ENCODE measurements at places on chromosomes 12 and 14.

DNA sequence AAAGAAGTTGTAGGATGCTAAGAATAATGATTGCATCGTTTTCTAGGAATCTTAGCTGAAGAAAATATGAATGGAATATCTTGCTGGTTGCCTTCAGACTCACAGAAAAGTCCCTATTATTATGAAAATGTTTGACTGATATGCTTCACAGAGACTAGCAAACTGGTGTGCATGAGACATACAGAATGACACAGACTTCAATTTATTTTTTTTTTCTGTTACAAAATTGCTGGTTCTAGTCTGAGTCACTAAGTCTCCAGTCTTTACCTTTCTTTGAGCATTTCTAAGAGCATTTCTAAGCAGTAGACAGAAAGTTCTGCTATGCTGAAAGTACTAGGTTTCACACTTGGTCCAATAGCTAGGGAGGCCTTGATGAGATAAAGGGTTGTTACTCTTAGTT is 377.6 kb upstream of the ATP2B1 start:
- DNase-seq: peak; percentile 61

GRCh38 chr12:113328368-113328889 is 6.5 kb downstream of the SLC8B1 start:
- no peak for DNase-seq

- peak; percentile 74 for DNase-seq
Observed at GRCh38 chr12:94690198-94690771, 39.9 kb upstream of the TMCC3 start.

- no peak for DNase-seq
Observed at GRCh38 chr12:119547001-119547400, 46.6 kb upstream of the TMEM233 start.

- no peak for DNase-seq
Observed at GRCh38 chr14:47524524-47524923, 150.9 kb downstream of the MDGA2 start.

DNA sequence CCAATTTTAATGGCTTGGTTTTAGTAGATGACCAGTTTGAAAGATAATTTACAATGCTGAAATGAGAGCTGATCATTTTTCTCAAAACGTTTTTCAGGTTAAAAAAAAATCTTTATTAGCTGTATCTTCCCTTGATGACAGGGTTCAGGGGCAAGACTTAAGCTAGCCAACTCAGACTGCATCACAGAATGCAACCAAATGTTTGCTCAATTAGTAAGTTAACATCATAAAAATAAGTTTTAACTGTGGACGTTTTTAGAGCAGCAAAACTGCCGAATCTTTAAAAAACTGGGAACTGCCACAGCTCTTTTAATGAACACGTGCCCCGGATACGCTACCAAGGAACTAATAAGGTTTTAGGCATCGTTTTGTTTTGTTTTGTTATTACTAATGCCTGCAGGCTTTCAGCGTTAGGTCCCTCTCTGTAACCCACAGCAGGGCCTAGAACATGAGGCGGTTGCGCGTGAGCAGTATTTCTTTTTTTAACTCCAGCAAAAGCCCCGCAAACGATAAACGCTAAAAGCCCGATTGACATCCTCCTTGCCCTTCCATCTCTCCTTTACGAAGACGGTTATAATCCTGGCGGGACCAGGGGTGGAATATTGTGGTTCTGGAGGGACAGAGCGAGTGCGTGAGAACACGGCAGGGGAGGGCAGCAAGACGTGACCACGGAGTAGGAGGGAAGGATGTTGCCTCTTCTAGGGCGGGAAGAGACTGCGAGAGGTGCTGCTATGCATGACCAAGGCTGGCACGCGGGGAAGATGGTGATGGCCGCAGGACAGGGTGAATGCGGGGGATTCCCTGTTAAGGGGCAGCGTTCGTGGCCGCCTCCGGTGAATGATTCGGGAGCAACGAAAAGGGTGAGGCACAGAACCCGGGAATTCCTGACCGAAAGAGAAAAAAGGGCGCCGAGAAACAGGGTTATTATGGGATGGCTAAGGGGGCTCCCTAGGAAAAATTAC is 652 bp downstream of the SUPT16H start:
- peak; percentile 43 for DNase-seq

DNA sequence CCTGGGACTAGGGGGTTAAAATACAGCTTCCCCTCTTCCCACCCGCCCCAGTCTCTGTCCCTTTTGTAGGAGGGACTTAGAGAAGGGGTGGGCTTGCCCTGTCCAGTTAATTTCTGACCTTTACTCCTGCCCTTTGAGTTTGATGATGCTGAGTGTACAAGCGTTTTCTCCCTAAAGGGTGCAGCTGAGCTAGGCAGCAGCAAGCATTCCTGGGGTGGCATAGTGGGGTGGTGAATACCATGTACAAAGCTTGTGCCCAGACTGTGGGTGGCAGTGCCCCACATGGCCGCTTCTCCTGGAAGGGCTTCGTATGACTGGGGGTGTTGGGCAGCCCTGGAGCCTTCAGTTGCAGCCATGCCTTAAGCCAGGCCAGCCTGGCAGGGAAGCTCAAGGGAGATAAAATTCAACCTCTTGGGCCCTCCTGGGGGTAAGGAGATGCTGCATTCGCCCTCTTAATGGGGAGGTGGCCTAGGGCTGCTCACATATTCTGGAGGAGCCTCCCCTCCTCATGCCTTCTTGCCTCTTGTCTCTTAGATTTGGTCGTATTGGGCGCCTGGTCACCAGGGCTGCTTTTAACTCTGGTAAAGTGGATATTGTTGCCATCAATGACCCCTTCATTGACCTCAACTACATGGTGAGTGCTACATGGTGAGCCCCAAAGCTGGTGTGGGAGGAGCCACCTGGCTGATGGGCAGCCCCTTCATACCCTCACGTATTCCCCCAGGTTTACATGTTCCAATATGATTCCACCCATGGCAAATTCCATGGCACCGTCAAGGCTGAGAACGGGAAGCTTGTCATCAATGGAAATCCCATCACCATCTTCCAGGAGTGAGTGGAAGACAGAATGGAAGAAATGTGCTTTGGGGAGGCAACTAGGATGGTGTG is 1.9 kb downstream of the GAPDH start:
- DNase-seq: no peak

GRCh38 chr12:116594325-116595038 is 35.3 kb downstream of the MAP1LC3B2 start:
- peak; percentile 93 for DNase-seq

- no peak for DNase-seq
Observed at GRCh38 chr12:83954956-83955601, 957.5 kb downstream of the SLC6A15 start.

GRCh38 chr12:47085815-47086252 is 6.1 kb upstream of the AMIGO2 start:
- DNase-seq: peak; percentile 62

DNA sequence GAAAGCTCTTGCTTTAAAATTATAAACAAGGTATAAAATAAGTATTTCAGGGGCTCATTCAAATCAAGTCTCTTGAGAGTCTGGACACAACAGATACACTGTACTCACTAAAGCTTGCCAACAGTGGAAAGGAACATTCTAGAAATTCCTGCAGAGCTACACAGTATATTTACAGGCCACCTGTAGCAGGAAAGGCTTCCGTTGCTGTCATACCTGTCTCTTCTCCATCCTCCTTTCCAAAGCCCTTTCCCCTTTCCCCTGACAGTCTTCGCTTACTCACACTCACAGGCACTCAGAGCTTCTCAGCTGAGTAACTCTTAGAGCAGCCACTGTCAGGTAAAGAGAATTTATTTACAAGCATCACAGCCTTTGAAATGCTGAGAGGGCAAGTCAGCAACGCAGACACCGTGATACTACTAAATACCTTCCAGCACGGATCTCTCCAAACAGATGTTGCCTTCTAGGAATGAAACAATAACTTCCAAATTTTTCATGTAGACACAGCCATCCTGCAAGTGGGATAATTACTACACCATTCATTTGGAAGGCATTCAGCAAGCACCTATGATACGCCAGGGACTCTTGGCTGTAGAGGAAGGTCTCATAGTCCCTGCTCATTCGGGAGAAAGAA is 167.9 kb downstream of the FOXN3 start:
- no peak for DNase-seq

- peak; percentile 40 for DNase-seq
Observed at GRCh38 chr12:64006211-64006825, 161.8 kb downstream of the SRGAP1 start.

DNA sequence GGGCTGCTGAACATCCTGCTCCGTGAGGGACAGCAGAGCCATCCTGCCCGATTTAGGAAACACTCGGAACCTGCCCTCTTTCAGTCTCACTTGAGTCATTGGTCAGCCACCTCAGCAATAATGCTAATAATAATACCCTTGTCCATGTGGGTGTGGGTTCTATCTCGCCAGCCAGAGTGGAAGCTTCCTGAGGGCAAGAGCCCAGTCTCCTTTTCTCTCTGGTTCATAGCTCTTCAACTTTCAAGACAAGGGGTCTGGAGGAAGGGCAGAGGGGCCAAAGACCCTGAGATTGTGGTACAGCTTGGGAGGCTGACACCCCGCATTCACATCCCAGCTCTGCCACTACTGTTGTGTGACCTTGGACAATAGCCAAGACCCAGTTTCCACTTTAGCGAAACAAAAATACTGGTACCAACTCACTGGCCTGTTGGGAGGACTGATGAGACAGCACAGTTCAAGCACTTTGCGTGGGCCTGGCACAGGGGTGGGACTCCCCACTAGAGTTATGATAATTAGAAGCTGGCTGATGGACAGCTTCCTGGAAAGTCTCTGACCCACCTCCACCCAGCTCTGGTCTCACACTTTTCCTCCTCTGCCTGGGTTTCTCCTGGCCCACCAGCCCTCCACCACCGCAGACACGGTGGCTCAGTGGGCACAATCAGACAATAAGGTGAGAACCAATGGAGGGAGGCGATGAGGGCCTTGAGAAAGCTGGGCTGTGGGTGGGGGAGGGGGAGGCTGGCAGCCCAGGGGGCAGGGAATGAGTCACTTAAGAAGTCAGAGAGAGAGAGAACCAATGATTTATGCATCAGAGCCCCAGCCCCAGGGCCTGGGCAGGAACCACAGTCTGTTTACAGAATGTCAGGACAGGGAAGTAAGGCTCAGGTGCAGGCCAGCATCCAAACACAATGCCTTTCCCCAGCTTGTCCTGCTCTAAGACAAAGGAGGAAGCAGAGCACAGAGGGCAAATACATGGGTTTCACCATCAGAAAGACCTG is 9.6 kb downstream of the FAIM2 start:
- no peak for DNase-seq

DNA sequence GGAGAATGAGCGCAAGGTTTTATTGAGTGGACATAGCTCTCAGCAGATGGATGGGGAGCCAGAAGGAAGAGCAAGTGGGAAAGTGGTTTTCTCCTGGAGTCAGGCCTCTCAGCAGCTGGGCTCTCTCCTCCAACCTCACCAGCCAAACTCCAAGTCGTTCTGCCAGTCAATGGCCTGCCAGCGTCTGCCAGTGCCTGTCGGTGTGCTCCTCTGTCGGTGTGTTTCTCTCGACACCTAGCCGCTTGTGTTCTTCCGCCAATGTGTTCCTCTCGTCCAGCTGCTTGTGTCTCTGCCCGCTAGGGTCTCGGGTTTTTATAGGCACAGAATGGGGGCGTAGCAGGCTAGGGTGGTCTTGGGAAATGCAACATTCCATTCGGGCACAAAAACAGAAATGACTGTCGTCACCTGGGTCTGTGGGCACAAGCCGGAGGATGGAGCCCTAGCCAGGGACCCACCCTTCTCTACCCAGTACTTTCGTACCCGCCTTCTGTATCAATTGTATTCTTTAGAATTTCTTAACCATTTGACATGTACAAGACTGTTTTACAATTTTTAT is 1365.4 kb downstream of the FSCB start:
- DNase-seq: no peak

GRCh38 chr12:107558816-107559382 is 126.7 kb upstream of the PWP1 start:
- no peak for DNase-seq

DNA sequence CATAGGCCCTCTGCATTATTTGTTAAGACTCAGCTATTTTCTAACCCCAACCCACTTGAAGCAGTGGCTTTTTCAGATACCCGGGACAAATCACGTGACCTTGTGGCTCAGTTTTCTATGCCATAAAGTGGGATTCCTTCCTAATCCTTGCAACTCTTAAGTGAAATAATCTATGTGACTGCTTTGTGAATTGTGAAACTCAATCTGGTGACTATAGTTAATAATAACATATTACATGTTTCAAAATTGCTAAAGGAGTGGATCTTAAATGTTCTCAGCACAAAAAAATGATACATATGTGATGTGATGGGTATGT is 17.3 kb downstream of the EML1 start:
- no peak for DNase-seq

- DNase-seq: no peak
Observed at GRCh38 chr14:99213527-99213971, 58.4 kb downstream of the BCL11B start.

- DNase-seq: peak; percentile 18
Observed at GRCh38 chr12:108340037-108340436, 926 bp upstream of the CMKLR1 start.

- DNase-seq: peak; percentile 45
Observed at GRCh38 chr12:32486158-32486557, 86.8 kb downstream of the FGD4 start.

DNA sequence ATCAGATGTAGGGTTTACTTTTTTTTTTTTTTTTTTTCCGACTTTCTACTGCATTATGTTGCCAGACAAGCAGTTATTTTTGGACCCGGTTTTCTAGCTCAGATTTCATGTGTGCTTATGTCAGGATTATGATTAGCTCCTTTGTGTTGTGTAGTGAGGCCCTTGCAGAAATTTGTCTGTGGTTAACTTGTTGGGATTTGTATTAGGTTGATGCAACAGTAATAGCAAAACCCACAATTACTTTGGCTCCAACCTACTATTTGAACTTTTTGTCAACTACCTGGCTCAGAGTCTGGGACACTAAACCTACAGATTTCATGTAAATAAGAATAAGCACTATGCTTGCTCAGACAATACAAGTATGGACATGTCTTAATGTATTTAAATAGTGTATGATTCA is 44.1 kb upstream of the KCNJ8 start:
- DNase-seq: no peak

DNA sequence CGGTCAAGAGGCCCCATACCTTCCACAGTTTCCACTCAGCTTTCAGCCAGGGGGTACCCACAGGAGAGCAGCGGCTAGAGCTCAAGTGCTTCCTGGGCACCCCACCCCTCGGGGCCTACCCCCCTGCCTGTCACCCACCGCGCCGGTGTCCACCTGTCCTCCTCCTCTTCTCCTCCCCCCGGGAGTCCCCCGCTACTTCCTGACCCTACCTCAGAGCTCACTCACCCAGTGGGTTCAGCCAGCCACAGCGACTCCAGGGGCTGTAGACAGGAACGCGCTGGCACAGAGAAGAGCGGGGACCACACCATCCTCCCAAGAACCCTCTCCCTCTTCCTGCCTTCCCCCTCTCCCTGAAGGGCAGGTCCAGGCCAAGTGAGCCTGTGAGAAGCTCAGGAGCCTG is 123.0 kb downstream of the ESRRB start:
- no peak for DNase-seq

DNA sequence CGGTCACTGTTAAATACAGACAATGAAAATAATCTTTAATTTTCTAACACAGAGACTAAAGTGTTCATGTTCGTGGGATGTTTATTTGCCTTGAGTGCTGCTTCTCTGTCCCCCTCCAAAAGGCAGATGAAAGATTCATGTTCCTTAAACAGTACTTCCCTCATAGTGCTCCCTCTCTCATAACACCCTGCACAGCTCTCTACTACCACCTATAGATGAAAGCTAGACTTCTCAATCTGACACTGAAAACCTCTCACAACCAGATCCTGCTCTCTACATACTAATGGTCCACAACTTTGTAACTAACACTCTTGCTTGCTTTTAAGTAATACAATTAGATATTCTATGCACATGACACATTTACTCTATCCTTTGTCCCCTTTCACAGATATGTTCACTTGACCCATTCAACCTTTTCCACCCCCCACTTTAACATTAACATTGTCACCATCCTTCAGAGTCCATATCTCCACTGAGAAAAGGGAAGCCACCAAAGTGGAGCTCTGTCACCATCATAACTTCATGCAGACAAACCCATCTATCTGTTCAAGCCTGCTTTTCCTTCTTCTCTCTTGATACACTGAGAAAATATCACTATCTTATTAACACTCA is 266.4 kb upstream of the USP15 start:
- peak; percentile 70 for DNase-seq
